ENCODE measurements at places on chromosomes 7 and 10.

DNA sequence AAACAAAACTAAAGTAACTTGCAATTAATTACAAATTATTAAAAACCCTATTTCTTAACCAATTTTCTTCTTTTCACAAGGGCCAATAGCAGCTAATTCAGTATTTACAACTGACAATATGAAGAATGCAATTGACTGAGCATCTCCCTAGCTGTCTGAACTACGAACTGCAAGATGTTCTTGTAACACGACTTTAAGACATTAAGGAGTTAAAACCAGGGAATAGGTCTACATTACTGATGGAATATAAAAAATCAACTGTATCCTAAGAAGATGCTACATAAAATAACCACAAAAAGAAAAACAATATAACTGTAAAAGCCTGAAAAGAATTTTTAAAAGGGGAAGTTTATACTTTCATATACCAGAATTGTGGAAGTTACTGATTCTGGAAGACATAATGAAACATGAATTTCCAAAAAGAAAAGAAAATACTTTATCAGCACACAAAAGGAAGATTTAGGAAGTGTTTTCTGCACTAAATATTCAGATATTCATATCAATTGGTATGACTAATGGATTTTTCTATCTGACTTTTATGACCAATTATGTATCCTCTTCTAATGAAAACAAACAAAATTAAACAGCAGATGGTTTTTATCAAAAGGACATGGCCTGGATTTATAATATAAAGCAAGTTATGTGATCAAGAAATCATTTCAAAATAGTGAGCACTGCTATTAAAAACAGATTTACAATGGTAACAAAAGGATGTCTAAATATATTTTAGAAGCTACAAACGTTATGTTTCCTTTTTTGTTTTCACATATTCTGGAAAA, 1.6 kb downstream of the GPR22 start:
- DNase-seq = no peak

DNA sequence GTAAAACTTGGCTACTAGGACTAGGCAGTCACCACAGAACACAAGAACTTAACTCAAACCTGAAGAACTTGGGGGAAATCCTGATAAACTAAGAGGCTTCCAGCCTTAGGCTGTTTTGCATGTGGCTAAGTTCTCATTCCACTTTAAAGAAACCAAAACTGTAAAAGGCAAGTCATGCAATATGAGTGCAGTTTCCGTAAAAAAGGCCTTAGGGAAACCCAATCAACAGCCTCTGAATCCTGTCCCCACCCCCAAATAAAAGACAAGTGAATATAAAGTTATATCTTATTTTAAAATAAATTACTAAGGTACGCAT, 95.1 kb downstream of the USP6NL start:
- DNase-seq = peak; percentile 2

GRCh38 chr7:138603549-138604318, 97.4 kb downstream of the SVOPL start:
- DNase-seq = no peak

GRCh38 chr10:12916587-12916986, 84.9 kb downstream of the CCDC3 start:
- no peak for DNase-seq

DNA sequence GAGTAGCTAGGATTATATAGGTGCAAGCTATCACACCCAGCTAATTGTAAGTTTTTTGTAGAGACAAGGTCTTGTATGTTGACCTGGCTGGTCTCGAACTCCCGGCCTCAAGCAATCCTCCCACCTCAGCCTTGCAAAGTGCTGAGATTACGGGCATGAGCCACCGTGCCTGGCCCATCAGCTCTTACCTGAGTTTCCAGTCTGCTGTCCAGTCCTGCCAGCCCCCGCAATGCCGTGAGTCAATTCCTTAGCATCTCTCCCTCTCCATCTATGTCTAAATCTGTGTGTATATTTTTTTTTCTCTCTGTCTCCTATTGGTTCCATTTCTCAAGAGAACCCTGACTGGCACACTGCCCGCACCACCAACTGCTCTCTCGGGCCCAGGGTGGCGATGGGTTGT, 127.6 kb downstream of the ACTR3B start:
- no peak for DNase-seq

GRCh38 chr10:78727251-78727650, 341.5 kb upstream of the ZMIZ1 start:
- DNase-seq = no peak
